ENCODE measurements at places on chromosomes 11 and 22.

DNA sequence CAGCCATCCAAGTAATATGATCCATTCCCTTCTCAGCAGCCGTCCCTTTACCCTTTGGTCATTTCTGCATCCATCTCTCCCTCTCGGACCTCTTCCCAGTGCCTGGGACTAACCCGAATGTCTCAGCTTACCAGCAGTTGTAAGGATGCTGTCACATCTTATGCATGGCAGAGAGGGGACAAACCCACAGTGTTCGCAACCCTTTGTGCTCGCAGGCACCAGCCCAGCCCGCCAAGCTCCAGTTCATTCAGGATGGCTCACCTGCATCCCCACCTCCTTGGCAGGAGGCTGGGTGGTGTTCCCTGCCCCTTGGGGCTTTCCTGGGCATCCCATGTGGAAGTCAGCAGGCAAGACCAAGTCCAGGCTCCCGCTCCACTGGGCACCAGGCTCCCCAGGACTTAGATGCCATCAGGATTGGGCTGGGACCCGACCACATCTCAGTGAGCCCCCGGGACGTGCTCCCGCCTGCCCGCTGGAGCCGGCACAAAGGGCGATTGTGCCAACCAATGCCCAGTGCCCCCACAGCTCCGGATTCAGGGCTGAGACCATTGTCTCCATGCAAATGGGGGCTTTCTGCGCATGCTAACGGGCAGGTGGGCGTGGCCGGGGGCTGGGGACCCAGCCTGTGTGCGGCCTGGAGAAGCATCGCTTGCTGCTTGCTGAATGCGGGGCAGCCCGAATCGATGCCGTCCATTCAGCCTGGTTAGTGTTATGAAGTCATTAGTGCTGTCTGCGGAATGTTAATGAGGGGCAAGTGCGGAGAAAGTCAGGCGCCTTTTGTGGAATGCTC lies 108.6 kb downstream of the KCNQ1OT1 start:
- DNase-seq, result no peak

DNA sequence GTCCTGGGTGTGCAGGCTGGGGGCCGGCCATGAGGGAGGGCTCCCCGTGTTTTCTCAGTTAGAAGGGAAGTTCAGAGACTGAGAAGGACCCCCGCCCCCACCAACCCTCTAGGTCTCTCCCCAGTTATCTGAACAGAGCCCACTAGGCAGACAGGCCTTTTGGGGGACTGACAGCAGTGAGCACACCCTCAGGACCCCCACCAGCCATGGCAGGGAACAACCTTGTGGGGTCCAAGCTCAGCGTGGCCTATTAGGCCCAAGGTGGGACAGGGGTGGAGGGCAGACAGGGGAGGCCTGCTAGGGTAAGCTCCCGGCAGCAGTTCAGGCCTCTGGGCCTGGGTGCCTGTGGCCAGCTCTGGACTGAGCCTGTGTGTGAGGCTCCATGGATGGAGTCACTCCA lies 5.6 kb downstream of the LRRC75B start:
- no peak for DNase-seq

DNA sequence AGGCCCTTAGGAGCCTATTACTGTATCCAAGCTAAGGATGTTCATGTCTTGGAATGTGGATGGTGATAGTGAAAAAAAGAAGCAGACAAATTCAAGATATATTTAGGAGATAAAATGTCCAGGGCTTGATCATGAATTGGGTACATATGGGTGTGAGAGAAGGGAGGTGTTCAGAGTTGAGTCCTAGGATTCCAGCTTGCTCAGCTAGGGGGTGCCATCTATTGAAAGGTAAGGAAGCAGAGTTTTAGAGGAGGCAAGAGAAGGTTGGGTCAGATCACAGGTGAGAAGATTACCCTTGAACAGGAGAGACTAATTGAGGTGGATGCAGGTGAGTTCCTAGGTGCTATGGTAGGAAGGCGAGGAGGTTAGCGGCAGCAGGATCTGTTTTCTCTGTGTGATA lies 60.5 kb downstream of the GRAMD1B start:
- DNase-seq, result no peak

DNA sequence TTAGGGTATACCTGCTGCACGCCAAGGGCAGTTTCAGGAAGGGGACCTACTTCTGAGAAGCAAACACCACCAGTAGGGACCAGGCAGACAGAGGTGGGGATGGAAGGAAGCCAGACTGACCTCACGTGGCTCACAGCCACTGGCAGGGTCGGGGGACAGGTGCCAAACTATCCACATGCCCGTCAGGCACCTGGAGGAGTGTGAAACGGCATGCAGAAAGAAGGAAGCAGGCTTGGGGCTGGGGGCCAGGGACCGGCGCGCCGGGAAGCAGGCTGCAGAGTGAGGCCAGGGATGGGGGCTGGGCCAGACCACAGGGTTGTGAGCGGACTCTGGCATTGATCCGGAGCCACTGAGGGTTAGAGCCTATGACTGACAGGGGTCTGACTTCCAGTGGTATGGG lies 47.5 kb downstream of the CDKN1C start:
- DNase-seq, result no peak

DNA sequence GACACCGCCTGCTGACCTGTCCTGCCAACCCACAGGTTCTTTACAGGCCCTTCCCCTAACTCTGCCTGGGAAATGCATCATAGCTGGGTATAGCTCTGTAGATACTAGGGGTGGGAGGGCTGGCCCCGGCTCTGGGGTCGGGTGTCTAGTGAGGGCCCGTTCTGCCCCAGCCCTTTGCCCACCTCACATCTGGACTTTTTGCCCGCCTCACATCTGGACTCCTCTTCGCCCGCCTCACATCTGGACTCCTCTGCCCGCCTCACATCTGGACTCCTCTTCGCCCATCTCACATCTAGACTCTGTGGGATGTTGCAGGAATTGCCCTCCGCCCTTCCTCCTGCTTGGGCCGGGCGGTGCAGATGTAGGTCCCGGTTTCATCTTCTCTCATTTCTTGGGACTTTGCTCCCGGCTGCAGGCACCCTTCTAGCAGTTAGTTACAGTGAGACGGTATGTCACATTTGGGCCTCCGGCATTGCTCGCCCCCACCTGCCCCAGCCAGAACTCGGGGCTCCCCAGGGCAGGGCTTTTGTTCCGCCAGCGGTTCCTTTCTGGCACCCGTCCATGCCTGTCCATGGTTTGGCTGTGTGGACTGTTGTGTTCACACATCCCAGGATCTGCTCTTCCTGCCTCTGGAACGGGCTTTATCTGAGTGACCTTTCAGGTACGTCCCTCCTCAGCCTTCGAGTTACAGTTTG lies 1153.7 kb downstream of the BRD1 start:
- no peak for DNase-seq
